ENCODE measurements at places on chromosomes 3 and 15. TPM values are rescaled to one million over a fixed set of nuclear protein-coding genes. Genes with fewer than 3 reads are reported as not detected.
A peak's percentile ranks its signal among the peaks of the same experiment; 100 is the strongest.

The CILP gene
- 12.9 TPM for total RNA-seq

The TOP2B gene
- 80.9 TPM for total RNA-seq

DNA sequence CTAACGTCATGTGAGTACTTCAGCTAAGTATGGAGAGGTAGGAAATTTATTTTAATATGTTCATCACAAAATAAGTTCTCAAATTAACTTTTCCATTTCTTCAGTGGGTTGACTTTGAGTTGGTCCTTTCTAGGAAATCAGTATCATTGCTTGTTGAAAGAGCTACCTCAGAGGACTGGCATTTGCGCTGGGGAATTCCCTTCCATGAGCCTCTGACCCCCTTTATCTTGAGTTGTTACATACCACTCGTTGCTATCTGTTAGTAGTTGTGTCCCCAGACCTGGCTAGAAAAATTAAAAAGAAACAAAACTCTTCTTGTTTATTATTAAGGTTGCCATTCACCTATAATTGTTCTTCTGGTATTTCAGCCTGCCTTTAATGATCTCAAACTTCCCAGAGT is 96.8 kb upstream of the ROBO2 start:
- no peaks in the 10 kb centered on the region for H3K36me3 ChIP-seq
- no peaks in the 10 kb centered on the region for H3K27me3 ChIP-seq
- no peak for DNase-seq
- no peak overlapping the region for H3K4me3 ChIP-seq

DNA sequence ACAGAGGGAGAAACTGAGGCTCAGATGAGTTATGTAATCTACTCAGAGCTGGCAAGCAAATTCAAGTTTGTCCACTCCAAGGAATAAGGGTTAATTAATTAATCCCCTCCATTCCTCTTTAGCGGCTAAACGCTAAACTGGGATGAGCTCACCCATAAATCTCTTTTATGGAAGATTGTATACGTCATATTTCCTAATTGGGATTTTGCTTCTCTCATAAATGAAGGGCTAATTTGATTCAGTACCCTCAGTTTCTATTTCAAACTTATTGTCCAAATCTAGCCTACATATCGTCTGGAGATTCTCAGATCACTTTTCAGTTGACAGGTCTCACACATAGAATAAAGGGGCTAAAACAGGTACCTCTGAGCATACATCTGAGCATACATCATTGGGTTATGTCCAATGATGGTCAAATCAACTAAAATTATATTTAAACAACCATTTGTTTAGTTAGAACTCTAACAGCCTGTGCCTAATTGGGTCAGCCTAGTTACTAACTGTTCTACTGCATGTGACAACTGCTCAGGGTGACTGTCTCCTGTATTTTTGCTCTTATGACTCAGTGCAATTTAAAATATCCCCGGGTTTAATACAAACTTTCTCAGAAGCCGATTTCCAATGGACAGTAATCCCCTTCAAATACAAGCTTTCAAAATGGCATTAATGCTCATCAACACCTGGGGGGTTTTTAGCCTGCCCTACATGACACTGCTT is 57.6 kb upstream of the PLXND1 start:
- H3K4me1 ChIP-seq: no peaks in the 10 kb centered on the region
- no peak overlapping the region for H3K27ac ChIP-seq
- H3K27me3 ChIP-seq: no peaks in the 10 kb centered on the region
- no peak for DNase-seq
- no peaks in the 10 kb centered on the region for H3K36me3 ChIP-seq
- no peak overlapping the region for H3K4me3 ChIP-seq

The ENTPD3 gene
- 4.9 TPM for total RNA-seq

GRCh38 chr3:171187706-171188290 is 161.3 kb upstream of the SLC2A2 start:
- H3K27me3 ChIP-seq: no peaks in the 10 kb centered on the region
- H3K27ac ChIP-seq: no peak overlapping the region
- H3K4me3 ChIP-seq: no peak overlapping the region
- H3K4me1 ChIP-seq: no peaks in the 10 kb centered on the region
- no peaks in the 10 kb centered on the region for H3K36me3 ChIP-seq

DNA sequence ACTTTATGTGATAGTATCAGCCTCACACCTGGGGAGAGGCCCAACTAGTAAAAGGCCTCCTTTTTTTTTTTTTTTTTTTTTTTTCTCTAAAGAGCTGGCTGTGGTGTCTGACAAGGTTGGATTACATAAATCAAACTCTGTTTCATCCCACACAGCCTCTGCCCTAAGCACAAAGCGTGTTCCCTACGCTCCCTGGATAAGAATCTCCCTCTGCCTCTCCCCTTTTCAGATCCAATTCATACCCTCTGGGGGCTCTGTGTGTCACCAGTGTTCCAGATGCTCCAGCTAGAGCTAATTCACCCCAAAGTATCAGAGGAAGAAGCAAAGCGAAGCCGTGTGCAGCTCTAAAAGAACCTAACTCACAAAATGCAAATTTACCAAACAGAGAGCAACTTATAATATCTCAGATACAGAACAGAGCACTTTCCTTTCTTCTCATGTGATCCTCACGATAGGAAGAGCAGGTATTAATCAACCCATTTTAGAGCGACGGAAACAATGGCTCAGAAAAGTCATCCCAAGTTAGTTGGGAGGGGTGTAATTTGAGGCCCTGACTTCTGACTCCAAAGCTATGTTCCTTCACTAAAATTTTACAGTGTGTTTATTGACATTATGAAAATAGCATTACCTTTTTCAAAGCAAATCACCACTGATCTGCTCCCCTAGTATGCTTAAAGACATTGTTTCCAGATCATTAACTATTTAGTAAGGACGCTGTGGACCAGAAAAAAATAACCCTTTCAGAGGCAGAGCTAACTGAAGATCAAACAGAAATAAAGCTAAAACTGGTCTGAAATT is 12.4 kb downstream of the BMF start:
- no peaks in the 10 kb centered on the region for H3K36me3 ChIP-seq
- peaks cover 49% of the 10 kb centered on the region for H3K4me1 ChIP-seq
- H3K4me3 ChIP-seq: no peak overlapping the region
- no peaks in the 10 kb centered on the region for H3K27me3 ChIP-seq

- H3K27me3 ChIP-seq: no peaks in the 10 kb centered on the region
- H3K36me3 ChIP-seq: no peaks in the 10 kb centered on the region
- H3K4me3 ChIP-seq: no peak overlapping the region
- no peak overlapping the region for H3K27ac ChIP-seq
- no peak for DNase-seq
Measured at GRCh38 chr3:19267040-19267439, 118.7 kb downstream of the KCNH8 start.

GRCh38 chr15:26869628-26870027 is 2.8 kb downstream of the GABRA5 start:
- H3K27me3 ChIP-seq: no peaks in the 10 kb centered on the region
- H3K27ac ChIP-seq: no peak overlapping the region
- no peaks in the 10 kb centered on the region for H3K36me3 ChIP-seq
- no peak overlapping the region for H3K4me3 ChIP-seq
- DNase-seq: no peak

GRCh38 chr3:53189276-53189675 is 28.3 kb downstream of the PRKCD start:
- DNase-seq: no peak
- no peak overlapping the region for H3K27ac ChIP-seq
- H3K36me3 ChIP-seq: no peaks in the 10 kb centered on the region
- H3K4me1 ChIP-seq: no peaks in the 10 kb centered on the region
- H3K27me3 ChIP-seq: no peaks in the 10 kb centered on the region

DNA sequence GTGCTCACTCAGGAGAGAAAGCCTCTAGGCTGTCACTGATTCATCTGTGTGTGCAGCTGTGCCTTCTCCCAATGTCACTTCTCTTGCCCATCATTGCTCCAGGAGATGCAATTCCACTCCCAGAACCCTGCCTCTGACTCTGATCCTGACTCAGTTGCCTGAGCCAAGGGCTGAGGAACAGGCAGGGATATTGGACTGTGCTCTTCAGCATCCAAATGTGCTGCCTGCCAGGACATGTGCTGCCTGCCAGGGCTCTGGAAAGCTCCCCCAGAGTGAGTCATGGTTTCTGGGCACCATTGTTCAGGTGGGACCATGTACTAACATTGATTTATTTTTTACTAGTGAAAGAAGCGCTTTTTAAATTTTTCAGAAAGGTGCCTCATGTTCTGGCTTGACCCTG is 71.0 kb downstream of the TRIM42 start:
- DNase-seq: peak; percentile 46
- H3K4me1 ChIP-seq: peaks cover under 1% of the 10 kb centered on the region
- no peak overlapping the region for H3K4me3 ChIP-seq

GRCh38 chr3:129526121-129526900 is 2.1 kb upstream of the RHO start:
- no peaks in the 10 kb centered on the region for H3K4me1 ChIP-seq
- no peaks in the 10 kb centered on the region for H3K36me3 ChIP-seq
- no peak overlapping the region for H3K27ac ChIP-seq
- no peaks in the 10 kb centered on the region for H3K27me3 ChIP-seq
- no peak overlapping the region for H3K4me3 ChIP-seq

DNA sequence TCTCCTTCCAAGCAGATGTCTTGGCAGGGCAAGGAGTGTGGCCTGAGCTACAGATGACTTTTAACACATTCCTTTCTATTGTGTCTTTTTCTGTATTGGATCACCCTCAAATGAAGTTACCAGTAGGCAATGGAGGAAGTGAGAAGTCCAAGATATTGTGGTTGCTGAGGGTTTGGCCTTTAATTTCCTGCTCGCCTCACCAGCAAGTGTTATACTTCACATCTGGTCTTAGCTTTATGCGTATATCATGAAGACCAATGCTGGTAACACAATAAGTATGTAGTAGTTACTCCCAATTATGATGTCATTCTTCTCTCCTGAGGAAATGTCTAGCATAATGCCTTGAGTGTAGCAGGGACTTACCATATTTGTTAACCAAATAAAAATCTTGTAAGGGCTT is 179.9 kb downstream of the ZIC1 start:
- H3K27ac ChIP-seq: no peak overlapping the region
- no peaks in the 10 kb centered on the region for H3K27me3 ChIP-seq
- DNase-seq: no peak
- H3K4me3 ChIP-seq: no peak overlapping the region
- H3K36me3 ChIP-seq: no peaks in the 10 kb centered on the region

- H3K36me3 ChIP-seq: no peaks in the 10 kb centered on the region
- peak overlapping the region; percentile 78 for H3K27ac ChIP-seq
- peak overlapping the region; percentile 53 for H3K4me3 ChIP-seq
- H3K27me3 ChIP-seq: no peaks in the 10 kb centered on the region
Measured at GRCh38 chr3:71129611-71130431, 453.7 kb downstream of the FOXP1 start.

DNA sequence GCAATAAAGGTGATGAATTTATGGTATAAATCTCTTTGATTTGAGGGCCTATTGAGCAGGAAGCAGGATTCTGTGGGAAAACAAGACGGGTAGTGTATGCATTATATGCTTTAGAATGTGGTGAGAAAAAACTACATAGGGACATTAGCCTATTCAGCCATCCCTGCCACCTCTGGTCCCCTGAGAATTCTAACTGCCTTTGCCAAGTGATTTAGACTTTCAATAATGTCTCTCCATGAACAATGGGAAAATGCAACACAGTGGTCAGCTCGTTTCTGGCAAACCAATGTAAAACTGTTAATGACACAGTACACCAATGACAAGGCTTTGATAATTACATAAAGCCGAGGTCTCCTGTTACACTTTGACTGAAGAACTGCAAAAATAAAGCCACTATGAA is 314.7 kb upstream of the CNTN4 start:
- no peak overlapping the region for H3K27ac ChIP-seq
- no peak for DNase-seq
- H3K36me3 ChIP-seq: no peaks in the 10 kb centered on the region
- no peaks in the 10 kb centered on the region for H3K27me3 ChIP-seq

- DNase-seq: no peak
- H3K4me1 ChIP-seq: no peaks in the 10 kb centered on the region
- H3K27ac ChIP-seq: no peak overlapping the region
- H3K36me3 ChIP-seq: no peaks in the 10 kb centered on the region
- H3K27me3 ChIP-seq: no peaks in the 10 kb centered on the region
Measured at GRCh38 chr3:154398084-154398967, 31.7 kb downstream of the GPR149 start.

GRCh38 chr3:180594631-180595558 is 7.1 kb upstream of the TTC14 start:
- no peak for DNase-seq
- no peaks in the 10 kb centered on the region for H3K4me1 ChIP-seq
- H3K27ac ChIP-seq: no peak overlapping the region
- H3K4me3 ChIP-seq: no peak overlapping the region
- no peaks in the 10 kb centered on the region for H3K36me3 ChIP-seq

GRCh38 chr3:188686324-188686723 is 485.4 kb upstream of the TPRG1 start:
- H3K27ac ChIP-seq: no peak overlapping the region
- H3K4me1 ChIP-seq: no peaks in the 10 kb centered on the region
- no peaks in the 10 kb centered on the region for H3K36me3 ChIP-seq
- H3K4me3 ChIP-seq: no peak overlapping the region
- H3K27me3 ChIP-seq: no peaks in the 10 kb centered on the region

The MCF2L2 gene
- 4.1 TPM for total RNA-seq

DNA sequence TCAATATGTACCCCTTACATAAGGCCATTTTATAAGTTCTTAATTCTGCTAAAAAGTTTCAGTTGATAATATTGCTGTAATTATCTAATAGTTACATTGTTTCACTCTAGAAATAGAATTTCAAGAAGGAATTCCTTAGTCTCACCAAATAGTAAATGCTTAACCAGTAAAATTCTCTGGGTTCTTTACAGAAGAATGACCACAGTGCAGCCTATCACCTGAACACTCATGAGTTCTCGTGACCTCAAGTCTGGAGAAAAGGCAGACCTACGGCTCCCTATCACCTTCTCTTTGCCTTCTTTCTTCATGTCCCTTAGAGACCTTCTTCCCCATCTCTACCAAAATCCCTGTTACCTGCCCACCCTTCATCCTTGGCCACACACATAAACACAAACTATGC is 30.9 kb downstream of the CCDC191 start:
- H3K4me3 ChIP-seq: no peak overlapping the region
- DNase-seq: no peak
- no peaks in the 10 kb centered on the region for H3K27me3 ChIP-seq

The CDCP1 gene
- total RNA-seq: 5.6 TPM

GRCh38 chr3:57949344-57949743 is 58.9 kb upstream of the FLNB start:
- H3K4me3 ChIP-seq: no peak overlapping the region
- H3K27me3 ChIP-seq: no peaks in the 10 kb centered on the region
- H3K4me1 ChIP-seq: peaks cover 9% of the 10 kb centered on the region
- DNase-seq: peak; percentile 15
- no peaks in the 10 kb centered on the region for H3K36me3 ChIP-seq

GRCh38 chr3:171156401-171157010 is 130.0 kb upstream of the SLC2A2 start:
- DNase-seq: no peak
- no peak overlapping the region for H3K4me3 ChIP-seq
- H3K27ac ChIP-seq: no peak overlapping the region
- no peaks in the 10 kb centered on the region for H3K36me3 ChIP-seq
- no peaks in the 10 kb centered on the region for H3K4me1 ChIP-seq

- no peaks in the 10 kb centered on the region for H3K27me3 ChIP-seq
- H3K27ac ChIP-seq: peak overlapping the region; percentile 98
- peak overlapping the region; percentile 96 for H3K4me3 ChIP-seq
Measured at GRCh38 chr15:64460724-64461720, 644 bp downstream of the ZNF609 start.

The YEATS2 gene
- total RNA-seq: 15.4 TPM

The CALML4 gene
- 7.4 TPM for total RNA-seq

Data from uterus (tissue), 4 donors.